ENCODE measurements at places on chromosomes 4 and X.

DNA sequence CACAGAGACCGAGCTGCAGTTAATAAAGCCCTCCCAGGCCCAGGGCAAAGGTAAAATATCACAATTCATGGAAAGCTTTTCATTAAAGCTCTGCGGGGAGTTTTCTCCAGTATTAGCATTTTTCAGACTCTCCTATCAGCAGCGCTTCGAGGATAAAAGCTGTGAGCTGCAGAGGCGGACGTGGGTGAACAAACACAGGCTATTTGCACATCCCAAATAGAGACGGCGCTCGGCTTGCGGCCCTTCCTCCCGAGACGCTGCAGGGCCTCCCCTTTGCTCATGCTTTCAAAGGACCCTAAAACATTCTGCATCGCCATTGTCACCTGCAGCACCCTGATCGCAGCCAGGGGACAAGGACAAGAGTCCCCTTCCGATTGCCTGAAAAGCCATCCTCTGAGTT lies 97.3 kb downstream of the SORCS2 start:
- DNase-seq, result no peak

DNA sequence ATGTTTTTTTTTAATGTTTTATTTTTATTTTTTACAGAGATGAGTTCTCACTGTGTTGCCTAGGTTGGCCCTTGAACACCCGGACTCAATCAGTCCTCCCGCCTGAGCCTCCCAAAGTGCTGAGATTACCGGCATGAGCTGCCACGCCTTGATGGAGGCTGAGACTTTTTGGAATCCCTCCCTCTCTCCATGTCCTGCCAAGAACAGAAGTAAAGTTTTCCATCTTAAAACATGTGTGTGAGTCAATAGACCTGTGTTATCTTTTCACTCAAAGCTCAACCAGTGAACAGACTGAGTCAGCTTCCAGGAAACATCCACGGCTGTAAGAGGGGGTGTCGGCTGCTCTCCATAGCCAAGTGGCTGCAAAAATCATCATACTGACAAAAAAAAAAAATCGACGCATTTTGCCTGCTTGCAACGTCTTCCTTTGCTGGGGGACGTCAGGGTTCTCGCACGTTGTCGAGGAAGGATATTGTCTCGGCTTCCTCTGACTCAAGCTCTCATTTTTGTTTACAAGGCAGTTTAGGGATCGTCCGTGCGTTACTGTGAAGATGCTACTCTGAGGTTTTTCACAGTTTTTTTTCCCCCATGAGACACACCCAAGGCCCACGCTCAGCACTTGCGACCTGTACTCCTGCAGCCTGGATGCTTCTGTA lies 10.0 kb upstream of the ASMTL start:
- DNase-seq, result peak; percentile 80

DNA sequence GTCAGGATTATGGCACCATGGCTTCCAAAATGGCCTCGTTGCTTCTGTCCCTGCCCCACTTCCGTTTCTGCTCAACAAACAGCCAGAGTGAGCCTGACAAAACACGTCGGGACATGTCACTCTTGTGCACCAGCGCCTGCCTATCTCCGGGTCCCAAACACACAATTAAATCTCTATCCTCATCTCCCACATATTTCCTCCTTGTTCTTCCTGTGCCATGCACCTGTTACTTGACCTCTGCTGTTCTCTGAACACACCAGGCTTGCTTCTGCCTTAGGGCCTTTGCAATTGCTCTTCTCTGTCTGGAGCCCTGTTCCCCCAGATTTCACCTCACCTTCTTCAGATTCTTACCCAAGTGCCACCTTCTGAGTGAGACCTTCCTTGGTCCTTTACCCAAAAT lies 12.7 kb upstream of the CD38 start:
- no peak for DNase-seq

DNA sequence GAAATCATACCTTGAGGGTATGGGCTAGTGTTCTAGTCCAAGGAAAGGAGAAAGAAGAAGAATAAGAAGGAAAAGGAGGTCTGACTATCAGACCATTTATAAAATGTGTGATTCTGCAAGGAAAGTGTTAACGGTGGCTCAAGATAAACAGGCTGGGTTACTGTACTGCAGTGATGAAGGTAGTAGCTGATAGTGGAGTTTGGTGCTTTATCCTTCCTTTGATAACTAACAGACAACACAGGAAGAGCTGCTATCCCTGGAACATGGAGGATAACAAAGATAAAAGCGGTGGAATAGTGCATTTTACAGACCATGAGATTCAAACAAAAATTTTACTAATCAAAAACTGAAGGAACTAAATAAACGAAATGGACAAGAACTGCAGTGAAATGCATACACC lies 2.6 kb downstream of the UNC5C start:
- DNase-seq, result no peak

DNA sequence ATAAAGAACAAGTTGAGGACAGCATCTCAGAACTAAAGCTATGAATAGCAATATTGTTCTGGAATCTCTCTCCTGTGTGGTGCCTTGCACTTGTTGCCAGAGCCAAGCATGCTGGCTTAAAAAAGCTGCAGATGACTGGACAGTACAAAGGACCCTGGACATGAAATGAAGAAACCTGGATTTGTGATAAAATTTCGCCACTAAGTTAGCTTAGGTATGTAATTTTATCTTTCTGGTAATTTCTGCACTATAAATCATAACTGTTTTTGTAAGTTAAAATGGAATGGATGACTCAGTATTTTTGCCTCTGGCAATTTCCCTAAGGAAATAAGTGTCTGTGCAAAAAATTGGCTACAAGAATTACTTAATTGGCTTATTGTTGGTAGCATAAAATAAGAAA lies 317.2 kb downstream of the CAMK2D start:
- DNase-seq, result no peak

All from activated CD8-positive, alpha-beta memory T cell treated with anti-CD3 and anti-CD28 coated beads for 24 hours (primary cell).